ENCODE measurements at places on chromosomes 11 and 22.

- no peak for DNase-seq
Measured at GRCh38 chr11:34963351-34963750, 46.9 kb downstream of the PDHX start.

GRCh38 chr11:60985991-60986915 is 14.8 kb downstream of the CD6 start:
- DNase-seq = no peak

- no peak for DNase-seq
Measured at GRCh38 chr11:62103986-62104385, 19.8 kb upstream of the INCENP start.

DNA sequence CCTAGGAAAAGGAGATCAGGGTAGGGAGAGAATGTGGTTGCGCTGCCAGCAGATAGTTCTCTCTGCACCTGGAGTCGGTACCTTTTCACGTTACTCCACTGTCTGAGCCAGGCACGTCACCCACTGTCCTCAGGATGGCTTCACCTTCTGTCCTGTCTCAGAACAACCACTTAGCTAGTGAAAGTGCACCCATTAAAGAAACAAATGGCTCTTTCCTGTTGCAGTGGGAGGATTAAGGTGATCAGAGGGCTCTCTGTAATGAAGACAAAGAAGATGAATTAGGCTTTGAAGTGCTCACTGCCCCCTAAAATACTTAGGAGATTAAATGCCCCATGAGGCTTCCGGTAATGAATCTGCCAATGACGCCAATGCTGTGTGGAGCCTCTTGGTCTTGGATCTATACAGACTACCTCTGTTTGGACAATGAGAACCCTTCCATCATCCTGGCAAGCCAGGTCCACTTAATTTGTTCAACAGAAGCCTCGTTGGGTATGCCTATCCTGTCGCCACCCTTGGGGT is 113.7 kb downstream of the INSC start:
- DNase-seq = no peak

DNA sequence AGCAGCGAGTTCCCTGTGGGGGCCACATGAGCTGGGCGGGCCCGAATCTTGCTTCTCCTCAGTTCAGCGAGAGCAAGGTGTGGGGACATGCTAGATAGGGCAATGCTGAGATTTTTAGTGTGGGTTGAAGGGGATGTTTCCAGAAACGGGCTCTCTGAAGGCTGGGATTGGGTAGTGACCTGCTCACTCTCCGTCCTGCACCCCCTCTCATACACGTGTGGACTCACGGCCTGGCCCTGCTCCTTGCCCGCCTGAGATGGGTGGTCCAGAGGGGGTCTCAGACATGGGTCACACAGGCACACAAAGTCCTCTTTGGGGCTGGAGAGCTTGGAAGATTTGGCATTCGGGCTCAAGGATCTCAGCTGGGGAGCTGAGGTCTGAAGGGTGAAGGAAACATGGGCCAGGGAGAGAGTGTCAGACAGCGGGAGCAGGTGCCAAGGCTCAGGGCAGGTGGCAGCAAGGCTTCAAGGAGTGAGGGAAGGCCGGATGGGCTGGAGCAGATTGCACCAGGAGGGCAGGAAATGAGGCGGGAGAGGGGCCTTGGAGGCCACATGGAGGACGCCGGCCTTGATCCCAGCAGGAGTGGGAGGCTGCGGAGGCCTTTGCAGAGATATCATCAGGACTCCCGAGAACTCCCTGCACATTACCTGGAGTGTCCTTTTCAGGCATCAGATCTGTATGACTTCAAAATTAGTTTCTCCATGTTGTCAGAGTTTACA is 74.1 kb downstream of the PARVB start:
- DNase-seq = no peak
